Activated CD4-positive, alpha-beta T cell treated with anti-CD3 and anti-CD28 coated beads, Interleukin-2, amount 10 ng/mL, durations not matched to agents 7 days and 5 days (primary cell): ENCODE measurements at places on chromosomes 11 and 22. TPM values are rescaled to one million over a fixed set of nuclear protein-coding genes. Genes with fewer than 3 reads are reported as not detected.

- DNase-seq: no peak
Measured at GRCh38 chr11:76613901-76614300, 56.6 kb downstream of the LRRC32 start.

DNA sequence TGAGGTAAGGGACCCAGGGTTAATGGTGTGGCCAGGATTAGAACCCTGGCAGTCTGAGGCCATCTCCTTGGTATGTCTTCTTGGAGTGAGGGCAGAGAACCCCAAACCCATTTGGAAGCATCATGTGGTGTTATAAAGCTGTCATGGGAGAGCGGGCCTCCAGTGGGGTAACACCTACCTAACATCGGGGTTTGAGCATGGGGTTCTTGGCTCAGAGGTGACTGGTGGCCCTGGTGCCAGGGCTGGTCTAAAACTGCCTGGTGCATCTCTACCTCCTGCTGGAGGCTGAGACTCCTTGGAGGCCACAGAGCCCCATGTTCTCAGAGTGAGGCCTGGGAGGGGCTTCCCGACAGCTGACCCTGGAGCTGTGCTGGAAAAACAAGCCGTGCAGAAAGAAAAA, 4.5 kb downstream of the PRDM11 start:
- no peak for DNase-seq

DNA sequence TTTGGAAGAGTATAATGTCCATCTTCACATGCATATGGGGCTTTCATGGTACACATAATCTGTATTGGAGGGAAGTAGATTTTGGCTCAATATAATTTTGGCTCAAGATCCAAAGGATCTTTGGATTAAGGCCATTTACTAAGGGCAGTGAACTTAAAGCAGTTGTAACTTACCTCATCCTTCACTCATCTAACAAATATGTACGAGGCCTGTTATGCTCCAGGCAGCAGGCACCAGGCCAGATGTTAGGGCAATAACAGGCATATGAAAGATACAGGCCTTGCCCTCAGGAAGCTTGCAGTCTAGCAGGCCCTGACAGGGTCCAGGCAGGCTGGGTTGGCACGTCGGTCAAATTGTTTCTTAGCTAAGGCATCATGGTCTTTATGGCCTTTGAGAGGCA, 44.6 kb downstream of the LIF start:
- no peak for DNase-seq

PGA4 gene
- not detected for total RNA-seq

TMPRSS4 gene
- total RNA-seq: not detected

GRCh38 chr11:5610446-5610845, 14.0 kb downstream of the TRIM6 start:
- DNase-seq: no peak

GRCh38 chr22:24953384-24954113, 1.0 kb downstream of the KIAA1671 start:
- no peak for DNase-seq

- no peak for DNase-seq
Measured at GRCh38 chr11:57867966-57868365, 106.4 kb downstream of the CTNND1 start.

CCDC188 gene
- total RNA-seq: 0.12 TPM

DNA sequence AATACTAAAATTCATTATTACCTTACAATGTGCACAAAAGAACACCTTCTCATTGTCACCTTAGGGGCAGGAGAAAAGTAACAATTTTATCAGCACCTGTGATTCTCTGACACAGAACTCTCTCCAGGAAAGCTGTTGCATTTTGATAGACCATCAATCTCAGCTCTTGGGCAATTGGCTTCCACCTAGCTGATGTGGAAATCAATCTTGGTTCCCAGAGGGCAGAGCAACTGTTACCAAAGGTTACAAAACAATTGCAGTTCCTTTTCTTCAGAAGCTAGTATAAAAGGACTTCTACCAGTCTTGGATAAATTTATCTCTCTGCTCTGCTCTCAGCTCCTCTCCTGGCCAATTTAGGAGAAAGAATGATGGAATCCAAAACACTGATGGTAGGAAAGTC, 157.8 kb upstream of the DDI1 start:
- no peak for DNase-seq

GRCh38 chr22:23270212-23270733, 90.0 kb downstream of the BCR start:
- no peak for DNase-seq

DNA sequence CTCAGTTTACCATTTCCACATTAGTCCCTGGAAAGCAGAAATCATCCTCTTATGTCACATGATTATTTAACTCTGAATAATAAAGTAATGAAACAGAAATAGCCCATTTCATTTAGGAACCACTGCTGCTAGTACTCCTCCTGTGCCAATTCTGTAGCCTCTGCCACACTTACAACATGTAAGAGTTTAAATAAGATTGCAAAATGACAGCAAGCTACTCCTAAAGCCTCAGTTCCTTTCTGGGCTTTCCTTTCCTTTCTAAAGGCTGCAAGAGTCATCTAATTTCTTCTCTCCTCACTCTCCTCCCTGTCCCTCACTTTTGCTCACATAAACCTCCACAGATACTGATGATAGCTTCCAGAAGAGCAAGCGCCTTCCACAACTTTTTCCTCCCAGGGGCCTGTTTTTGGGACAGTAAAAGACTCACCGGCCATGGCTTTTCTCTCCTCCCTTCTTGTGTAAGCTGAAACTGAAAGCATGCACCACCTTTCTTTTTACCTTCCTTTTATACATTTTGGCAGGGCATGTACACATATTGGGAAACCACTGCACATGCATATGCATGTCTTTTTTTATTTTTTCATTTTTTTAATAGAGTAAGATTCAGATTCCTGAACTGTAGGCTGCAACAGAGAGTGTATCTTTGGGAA, 38.5 kb downstream of the CARD18 start:
- DNase-seq: peak; percentile 11

- no peak for DNase-seq
Measured at GRCh38 chr22:44628835-44629234, 73.2 kb upstream of the PRR5 start.
